ENCODE measurements at places on chromosomes 7 and 10.

- DNase-seq = no peak
These were observed 67.6 kb upstream of the GATA3 start for GRCh38 chr10:7986851-7987250.

GRCh38 chr10:110918643-110919348 is at the start of gene BBIP1:
Gene BBIP1, minus strand, starts transcription at chr10:110919180. Its CDS starts 1,023 bp downstream, at chr10:110918157.
- peak; percentile 98 for DNase-seq

DNA sequence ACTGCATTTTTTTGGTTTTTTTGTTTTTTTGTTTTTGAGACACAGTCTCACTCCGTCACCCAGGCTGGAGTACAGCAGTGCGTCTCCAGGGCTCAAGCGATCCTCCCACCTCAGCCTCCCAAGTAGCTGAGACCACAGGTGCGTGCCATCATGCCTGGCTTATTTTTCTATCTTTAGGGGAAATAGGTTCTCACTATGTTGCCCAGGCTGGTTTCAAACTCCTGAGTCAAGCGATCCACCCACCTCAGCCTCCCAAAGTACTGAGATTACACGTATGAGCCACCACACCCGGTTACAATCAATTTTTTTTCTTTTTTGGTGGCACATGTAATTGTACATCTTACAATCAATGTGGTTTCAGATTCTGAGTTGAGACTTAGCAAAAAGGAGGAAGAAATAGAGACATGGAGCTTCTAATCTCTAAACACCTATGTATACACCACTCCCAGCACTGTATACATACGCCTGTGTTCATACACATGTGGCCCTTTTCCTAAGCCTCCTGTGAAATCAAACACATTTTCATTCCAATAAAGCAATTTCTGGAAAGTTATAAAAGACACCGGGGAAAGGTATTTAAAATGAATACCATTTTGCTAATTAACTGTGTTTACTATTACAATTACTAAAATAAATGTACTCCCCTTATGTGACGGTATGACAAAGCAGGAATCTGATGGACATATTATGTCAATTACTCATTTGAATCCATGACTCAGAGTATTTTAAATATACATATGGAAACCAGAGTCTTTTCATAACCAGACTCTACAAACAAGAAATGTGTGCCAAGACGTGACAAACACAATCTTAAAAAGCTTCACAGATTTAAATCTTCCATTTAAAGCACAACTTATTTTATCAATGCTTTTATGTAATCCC is 40.9 kb downstream of the SMURF1 start:
- DNase-seq = peak; percentile 94

- no peak for DNase-seq
These were observed 548.3 kb upstream of the ANKRD30A start for GRCh38 chr10:36577126-36577525.

DNA sequence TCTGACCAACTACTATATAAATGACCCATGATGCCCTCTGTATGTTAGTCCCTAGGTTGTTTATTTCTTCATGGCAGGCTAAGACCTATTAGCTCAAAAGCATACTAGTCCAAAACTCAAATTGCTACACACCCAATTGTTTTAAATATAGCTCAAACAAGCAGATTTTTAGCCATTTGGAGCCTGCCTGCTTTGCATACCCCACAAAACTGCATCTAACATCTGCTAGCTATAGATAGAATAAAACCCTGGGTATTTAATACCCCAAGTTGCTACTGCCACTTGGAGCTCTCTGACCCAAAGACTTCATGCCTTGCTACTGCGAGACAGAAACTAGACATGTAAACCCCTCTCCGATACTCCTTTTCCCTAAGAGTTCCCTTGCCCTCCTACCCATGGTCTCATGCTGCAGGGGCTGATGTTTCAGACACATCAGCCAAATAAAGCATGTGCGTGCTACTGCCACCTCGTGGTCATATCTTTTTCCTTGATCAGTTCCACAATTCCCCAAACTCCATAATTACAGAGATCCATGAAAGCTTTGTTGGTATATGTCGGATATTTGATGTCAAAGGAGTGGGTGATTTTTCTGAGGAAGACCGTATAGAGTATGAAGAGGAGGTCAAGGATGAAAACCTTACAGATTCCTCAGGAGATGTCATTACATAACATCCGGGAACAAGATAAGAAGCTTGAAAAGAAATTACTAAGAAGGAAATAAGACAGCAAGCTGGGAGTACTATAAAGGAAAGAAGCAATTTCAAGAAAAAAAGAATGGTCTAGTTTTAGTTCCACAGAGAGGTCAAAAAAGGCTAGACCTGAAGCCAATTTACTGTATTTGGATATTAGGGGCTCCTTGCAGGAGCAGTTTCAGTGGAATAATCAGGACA is 386.6 kb downstream of the SH2D4B start:
- DNase-seq = peak; percentile 43

GRCh38 chr10:109769966-109770365 is 153.3 kb downstream of the XPNPEP1 start:
- DNase-seq = no peak

DNA sequence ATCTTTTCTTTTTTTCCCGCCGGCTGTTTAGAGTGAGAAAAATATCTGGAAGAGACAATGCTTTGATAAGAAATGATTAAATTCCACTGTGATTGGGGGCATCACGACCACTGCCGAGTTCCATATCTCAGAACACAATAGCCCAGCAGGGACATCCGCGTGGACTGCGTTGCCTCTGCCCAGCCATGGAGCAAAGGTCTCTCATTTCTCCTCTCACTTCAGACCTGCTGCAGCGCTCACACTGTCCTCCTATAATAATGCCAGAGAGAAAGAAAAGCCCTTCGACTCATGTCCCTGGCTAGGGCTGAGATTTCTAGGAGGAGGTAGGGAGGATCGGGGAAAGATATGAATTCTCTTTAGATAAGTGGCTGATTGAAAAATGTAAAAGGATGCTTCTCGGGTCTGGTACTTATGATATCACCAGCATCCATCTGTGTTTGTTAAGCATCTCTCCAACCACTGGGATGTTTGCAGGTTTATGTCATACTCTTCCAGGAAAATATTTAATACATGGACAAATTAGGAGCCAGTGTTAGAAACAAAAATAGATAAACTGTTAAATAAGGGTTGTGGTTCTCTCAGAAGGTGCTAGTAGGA is 472.9 kb upstream of the AKR1E2 start:
- DNase-seq = no peak
